ENCODE measurements at places on chromosomes 1 and 21.

DNA sequence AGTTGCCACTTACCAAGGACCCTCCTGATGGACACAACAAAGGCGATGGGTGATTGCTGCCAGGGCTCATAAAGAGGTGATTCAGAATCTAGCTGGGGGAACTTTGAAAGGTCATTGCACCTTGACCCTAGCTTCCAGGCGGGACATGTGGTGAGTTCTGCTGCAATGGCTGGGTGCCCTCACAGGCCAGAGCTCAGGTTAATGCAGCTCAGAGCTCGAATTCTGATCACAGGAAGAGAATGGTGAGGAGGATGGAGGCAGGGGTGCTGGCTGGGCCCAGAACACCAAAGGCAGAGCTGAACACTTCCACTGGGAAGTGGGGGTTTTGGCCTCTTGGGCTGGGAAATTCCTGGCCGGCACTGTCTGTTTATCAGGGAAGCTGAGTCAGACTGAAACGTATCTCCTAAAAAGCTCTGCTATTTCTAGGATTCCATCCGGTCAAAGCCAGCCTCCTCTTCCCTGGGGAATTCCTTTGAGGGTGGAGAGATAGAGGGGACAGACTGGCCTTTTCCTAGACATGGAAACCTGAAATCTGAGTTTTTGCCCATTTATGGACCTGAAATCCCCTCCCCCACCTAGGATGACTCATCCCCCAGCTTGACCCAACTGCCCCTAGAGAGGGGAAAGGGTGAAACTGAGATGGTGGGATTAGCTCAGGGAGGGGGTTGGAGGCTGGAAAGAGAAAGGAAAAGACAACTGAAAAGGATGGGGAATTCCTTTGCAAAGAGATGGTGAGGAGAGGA is 27.2 kb downstream of the NUAK2 start:
- DNase-seq, result no peak

DNA sequence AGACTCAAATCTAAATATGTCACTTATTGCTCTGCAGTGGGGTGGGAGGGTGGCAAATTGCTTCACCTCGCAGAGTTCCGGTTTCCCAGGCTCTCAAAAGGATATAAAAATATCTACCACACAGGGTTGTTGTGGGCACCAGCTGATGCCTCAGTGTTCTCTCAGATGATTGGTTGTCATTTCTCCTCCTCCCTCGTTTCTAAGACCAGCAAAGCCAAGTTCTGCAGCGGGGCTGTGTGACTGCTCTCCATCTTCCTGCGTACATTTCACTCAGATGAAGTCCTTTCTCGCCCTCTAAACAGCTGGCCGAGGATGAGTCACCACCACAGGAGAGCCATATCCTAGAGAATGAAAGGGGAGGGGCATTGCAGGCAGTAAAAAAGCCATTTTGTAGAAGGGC is 35.0 kb upstream of the VWA5B1 start:
- DNase-seq, result no peak

GRCh38 chr1:78830321-78830720 is 176.2 kb downstream of the ADGRL4 start:
- no peak for DNase-seq

- DNase-seq, result no peak
Observed at GRCh38 chr1:170030212-170030611, 44.3 kb downstream of the KIFAP3 start.

Measured in D721Med (cell line).